ENCODE measurements at places on chromosomes 1 and 21. TPM values are rescaled to one million over a fixed set of nuclear protein-coding genes. Genes with fewer than 3 reads are reported as not detected.

The XPR1 gene
- total RNA-seq: 28.8 TPM

The FAM78B gene
- 0.25 TPM for total RNA-seq

The CYP4B1 gene
- total RNA-seq: not detected

The OVAAL gene
- total RNA-seq: not detected

The KDF1 gene
- total RNA-seq: not detected
